Activated naive CD8-positive, alpha-beta T cell treated with anti-CD3 and anti-CD28 coated beads, Interleukin-2, amount 10 ng/mL, durations not matched to agents 7 days and 5 days (primary cell): ENCODE measurements at places on chromosomes 4 and X.

- no peak for DNase-seq
These were observed 3.9 kb upstream of the HAUS7 start for GRCh38 chrX:153474266-153474665.

GRCh38 chrX:149799938-149800337 lies 18.2 kb downstream of the MAGEA9 start:
- DNase-seq, result no peak

DNA sequence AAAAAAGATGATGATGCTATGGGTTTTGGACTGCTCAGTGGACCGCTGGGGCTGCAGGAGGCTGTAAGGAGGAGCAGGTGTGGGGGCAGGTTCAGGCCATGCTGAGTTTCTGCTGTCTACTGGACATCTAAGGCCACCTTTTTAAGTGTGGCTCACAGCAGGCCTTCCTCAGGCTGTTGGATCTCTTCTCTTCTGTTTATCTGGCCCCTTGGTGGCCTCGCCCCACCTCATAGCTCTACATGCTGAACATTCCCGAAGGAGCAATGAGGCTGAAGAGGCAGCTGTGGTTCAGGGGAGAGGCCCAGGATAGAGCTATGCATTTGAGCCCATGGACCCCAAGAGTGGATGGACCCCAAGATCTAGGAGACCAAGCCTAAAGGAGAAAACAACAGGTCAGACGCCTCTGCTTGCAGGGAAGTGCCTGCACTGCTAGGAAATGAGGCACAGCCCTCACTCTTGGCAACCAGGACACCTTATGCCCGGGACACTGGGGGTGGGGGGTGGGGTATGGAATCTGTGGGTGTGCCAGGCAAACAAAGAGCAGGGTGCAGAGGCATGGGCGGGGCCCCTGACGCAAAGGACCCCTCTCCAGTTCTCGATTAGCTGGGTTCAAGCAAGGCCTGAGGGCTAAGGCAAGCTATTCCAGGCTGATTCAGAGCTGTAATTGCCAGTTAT lies 168.9 kb downstream of the BCOR start:
- DNase-seq, result no peak

GRCh38 chr4:166309286-166309685 lies 436.2 kb downstream of the TLL1 start:
- DNase-seq, result no peak

DNA sequence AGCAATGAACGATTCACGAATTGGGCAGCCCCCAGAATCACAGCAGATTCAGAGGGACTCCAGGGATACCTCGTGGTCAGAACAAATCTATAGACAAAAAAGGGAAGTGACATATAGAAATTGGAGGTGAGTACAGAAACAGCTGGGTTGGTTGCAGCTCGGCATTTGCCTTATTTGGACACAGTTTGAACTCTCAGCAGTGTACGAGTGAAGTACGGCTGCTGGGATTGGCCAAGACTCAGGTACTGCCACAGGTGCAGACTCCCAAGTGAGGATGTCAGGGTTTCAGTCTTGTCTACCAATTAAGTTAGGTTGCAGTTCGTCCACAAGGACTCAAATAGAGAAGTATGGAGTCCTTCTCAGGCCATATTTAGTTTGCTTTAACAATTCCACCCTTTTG lies 28.2 kb downstream of the HTT-AS start:
- no peak for DNase-seq

DNA sequence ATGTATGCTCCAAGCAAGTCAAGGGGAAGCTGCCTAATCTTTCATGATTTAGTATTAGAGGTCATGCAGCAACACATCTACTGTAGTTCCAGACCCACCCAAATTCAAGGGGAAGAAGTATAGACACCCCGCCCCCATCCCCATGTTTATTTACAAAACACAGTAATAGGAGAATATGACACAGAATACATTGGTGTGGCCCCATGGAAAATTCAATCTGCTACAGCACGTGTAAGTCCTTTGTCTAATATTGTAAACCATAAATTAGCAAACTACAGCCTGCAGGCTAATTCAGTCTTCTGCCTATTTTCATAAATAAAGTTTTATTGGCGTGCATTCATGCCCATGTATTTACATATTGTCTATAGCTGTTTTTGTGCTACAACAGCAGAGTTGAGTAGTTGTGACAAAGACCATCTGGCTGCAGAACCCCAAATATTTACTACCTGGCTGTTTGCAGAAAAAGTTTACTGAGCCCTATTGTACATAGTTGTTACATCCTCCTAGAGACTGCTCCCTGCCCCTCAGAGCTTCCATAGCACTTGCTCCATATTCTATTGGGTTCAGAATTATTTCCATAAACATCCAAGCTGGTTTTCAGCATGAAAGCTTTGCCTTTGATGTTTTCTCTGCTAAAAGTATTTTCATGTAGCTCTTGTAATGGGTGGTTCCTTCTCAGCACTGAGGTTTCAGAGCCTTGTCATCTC lies 326.8 kb upstream of the CPEB2 start:
- DNase-seq, result no peak

DNA sequence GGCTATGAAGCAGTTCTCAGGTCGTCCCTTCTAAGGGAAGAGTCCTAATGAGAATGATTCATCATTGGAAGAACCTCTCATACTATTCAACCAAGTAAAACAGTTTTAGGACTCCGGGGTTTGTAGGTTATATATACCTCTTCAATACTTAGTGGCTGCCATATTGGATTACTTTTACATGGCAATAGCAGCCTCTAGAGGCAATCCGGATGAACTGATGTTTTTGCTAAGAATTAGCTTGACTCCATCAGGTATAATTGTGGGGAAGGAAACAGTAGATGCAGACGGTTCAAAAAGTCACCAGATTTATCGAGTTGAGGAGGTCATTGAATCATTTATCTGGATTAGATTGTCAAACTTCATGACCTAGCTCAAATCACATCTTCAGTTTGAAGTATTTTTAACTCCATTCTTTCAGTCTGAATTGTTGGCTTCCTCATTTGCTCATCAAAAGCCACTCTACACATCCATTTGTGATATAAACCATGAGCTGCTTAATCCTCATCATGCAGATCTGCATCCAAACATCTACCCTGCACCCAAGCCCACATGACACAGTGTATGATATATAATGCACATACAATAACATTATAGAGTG lies 28.4 kb downstream of the GUCY1B1 start:
- no peak for DNase-seq

DNA sequence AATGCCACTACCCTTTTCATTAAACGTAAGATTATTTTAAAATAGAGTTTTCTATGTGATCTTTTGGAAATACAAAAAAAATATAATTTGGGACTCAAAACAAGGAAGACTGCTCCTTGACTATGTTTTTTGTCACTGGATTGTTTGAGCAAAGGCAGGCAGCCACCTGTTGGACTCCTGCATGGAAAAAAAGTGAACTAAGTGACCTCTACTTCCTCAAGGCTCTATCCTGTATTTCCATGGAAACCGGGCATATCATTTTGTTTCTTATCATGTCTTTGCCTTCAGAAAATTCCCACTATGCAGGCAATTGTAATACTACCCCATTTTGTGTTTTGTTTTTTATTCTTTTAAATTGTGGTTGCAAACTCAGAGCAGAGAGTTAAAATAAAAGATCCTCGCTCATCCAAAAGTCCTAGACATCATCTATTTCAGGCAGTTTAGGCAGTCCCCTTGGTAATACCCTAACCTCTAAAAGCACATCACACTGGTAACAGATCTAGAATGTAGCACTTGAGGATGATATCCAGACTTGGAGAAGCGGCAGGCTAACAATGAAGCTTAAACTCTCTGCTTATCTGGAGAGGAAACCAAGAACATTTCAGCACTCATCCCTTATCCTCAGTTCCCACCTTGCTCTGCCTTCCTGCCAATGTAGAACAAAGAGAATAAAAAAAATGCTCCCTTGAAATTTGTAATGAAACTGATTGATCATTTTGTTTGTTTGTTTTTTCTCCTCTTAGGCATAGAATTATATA lies 165.7 kb downstream of the BANK1 start:
- no peak for DNase-seq

- DNase-seq, result no peak
These were observed 182.2 kb downstream of the AR start for GRCh38 chrX:67726018-67726417.

DNA sequence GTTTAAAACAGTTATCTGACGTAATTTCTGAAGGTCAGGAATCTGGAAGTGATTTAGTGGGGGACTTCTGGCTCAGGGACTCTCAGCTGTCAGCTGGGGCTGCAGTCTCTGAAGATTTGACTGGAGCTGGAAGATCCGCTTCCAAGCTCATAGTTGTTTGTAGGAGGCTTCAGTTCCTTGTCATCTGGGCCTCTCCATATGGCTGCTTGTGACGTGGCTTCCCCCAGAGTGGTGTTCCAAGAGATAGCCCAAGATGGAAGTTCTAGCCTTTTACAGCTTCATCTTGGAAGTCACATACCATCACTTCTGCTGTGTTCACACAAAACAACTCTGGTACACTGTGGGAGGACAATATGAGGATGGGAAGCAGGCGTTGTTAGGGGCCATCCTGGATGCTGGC lies 2.1 kb downstream of the MPC1L start:
- DNase-seq, result no peak

DNA sequence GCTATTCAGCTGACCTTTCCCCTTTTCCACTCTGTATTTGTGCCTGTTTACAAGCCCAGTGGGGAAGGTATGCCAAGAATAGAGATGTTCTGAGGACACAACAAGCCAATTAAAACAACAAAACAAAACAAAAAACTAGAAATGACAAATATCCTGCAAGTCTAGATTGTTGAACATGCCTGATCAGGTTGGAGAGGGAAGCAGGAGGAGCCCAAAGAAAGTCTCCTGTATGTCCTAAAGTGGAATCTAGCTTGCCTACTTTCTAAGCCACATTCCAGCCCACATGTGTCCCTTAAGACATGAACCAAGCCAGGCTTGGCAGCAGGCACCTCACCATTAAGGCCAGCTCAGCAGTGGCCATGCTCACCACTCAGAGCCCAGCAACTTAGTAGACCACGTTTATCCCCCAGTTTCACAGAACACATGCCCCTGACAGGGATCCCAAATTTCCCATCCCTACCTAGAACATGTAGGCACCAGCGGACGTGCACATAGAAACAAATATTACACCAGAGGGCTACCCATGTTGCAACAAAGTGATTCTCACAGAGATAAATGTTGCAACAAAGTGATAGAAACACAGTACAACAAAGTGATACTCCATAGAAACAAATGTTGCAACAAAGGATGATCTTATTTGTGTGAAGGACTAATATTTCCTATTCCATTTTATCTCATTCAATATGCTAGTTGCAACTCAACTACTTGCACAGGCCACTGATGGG lies 48.3 kb downstream of the CD99L2 start:
- no peak for DNase-seq

- no peak for DNase-seq
These were observed 6.9 kb upstream of the ARMCX4 start for GRCh38 chrX:101478366-101478765.

DNA sequence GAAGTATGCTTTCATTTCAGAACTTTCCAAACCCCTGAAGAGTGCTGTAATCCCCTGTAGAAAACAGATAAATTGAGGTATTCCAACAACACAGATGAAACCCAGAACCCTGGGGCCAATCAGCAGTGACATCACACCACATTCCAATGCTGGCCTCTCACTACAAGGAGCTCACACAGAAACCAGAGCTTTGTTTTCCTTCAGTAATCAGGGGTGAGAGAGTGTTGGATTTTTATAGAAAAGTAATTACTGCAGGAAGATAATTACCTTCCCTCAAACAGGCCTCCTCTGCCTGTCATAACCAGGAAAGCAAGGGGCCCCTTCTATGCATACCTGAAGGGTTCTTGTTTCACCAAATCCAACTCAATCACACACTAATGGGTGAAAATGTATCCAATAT lies 246.2 kb downstream of the SCFD2 start:
- no peak for DNase-seq

- DNase-seq, result no peak
These were observed 533.0 kb downstream of the BCOR start for GRCh38 chrX:39564751-39565150.

DNA sequence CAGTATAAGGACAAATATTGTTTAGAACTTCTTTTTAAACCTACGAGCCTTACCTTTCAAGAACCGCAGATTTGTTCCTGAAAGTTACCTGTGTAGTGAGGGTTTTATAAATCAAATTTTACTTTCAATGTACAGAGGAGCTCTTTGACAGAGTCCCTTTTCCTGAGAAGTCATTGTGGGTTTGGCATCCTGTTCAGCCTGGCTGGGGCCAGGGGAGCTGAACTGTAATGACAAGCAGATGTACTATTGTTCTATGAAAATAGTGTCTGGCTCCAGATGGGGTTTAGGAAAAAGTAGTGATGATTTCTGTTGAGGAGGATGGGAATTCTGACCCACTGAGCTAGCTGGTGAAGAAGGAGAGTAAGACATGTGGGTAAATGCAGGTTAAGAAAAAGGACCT lies 196.2 kb upstream of the PGRMC2 start:
- no peak for DNase-seq

DNA sequence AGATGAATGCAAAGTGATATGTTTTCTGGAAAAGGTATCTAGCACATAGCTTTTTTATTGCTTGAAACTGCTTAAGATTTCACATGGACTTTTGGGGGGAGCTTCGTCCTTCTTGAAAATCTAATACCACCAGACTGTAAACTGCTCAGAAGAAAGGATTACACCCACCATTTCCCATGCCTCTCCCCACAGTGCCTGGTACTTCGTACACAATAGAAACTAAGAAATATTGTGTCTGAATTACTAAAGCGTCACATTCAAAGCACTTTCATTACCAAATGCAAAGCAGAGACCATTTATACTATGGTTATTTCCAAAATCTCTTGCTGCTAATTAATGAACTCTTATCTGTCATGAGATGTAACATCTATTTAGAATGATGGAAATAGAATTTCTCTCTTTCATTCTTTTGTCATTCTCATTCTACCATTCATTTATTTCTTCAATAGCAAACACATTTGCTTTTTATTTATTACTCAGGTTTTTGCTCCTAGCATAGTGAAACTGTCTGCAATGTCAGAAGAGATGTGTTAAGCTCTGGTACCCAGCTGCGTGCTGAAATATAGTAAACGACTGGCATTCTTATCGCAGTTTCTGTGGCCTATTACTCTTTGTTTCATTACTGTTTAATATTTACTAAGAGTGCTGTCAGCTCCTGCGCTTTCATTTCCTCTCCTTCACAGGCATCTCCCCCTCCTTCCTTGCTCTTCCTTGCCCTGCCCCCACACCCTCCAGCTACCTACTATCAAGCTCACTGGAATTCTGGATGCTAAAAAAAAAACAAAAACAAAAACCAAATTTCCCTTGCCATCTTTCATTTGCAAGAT lies 51.4 kb upstream of the RAPGEF2 start:
- no peak for DNase-seq

- no peak for DNase-seq
These were observed 962.6 kb downstream of the PCDH7 start for GRCh38 chr4:31682796-31683195.

DNA sequence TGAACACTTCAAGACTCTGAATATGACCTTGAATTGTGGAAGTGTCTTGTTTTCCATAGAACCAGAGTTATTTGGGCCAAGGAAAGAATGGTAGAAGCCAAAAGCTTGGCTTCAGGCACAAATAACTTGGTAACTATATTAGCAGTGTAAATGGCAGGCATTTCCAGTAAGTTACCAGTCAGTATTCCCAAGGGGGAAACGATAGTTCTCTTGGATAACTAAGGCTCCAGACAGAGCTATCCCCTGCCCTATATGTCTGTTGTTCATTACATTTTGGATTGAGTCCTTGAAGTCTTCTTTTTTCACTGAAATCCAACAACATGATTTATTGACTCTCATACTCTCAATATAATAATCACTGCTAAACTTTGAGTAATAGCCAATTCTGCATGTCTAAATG lies 364.1 kb downstream of the MAGEB5 start:
- no peak for DNase-seq

- no peak for DNase-seq
These were observed 775.9 kb upstream of the INTU start for GRCh38 chr4:126856906-126857305.
